Activated CD4-positive, alpha-beta T cell treated with anti-CD3 and anti-CD28 coated beads, Interleukin-10, Interleukin-2, amounts not matched to agents 100 ng/mL and 50 ng/mL, durations not matched to agents 16 hours and 8 hours (primary cell): ENCODE measurements at places on chromosomes 5 and 9.

GRCh38 chr5:81552852-81553566, 159.1 kb upstream of the ACOT12 start:
- DNase-seq: no peak

DNA sequence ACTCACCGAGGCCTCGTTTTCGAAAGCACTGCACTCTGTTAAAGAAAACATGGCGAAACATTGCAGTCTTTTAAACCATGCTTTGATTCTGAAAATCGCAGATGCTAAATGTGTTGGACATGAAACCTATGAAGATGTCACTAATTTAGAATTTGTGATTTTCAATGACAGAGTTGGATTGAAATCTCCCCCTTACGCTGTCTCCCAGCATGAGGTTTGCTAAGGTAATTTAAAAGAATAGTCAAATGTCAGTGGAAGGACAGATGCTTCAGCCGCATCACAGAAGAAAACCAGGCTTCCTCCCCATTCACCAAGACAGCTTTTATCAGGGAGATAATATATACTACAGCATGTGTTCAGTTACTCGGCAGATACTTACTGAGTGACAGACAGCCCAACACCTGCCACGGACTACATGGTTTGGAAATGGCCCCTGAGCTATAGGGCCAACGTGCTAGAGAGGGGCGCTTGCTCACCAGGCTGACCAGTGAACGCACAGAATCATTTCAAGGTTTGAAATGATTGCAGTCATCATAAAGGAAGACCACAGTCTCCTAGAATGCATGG, 136.9 kb downstream of the ADAMTS16 start:
- no peak for DNase-seq

DNA sequence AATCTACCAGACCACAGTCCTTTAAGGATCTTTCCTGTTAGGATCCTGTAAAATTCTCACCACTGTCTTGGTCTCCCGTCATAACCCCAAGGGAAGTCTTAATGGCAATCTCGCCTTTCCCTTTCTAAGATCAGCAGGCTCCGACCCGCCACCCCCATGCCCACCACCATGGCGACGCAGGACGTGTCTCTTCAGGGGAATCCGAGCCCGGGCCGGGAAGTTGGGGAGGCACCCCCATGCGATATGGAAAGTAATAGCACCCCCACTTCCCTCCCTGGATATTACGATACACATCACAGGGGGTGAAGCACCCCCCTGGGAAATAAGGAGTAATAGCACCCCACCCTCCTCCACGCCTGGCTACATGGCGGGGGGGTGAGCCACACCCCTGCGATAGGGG, 8.3 kb upstream of the STK32A start:
- no peak for DNase-seq

DNA sequence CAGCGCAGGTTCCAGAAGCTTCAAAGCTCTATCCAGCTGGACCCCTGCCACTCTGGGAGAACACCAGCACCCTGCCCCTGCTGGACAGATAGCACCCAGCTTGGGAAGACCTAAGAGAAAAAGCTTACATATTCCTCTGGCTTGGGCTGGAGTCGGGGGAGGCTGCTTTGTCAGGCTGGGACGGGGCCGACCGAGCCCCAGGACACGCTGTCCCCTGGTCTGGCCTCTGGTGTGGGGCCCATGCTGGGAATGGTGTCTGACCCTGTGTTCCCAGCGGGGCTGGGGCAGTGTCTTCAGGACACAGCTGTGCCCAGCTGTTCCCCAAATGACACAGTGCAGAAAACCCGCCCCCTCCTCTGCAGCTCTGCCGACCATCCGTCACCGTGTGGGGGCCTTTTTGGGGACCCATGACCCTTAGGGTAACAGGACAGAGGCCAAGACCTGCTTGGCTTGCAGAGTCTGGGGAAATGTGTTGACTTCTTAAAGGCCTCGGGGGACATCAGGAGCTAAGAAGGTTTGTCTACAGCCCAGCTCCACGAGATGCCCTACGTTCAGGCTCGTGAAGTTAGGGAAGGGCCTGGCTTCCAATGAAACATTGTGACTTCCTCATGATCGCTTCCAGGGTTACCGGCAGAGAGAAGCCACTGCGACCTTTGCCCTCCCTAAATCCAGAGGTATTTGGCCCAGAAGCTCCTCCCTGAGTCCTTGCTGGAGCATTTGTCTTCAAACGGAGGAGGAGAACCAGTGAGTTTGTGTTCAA, 20.4 kb upstream of the SLC2A6 start:
- DNase-seq: no peak

DNA sequence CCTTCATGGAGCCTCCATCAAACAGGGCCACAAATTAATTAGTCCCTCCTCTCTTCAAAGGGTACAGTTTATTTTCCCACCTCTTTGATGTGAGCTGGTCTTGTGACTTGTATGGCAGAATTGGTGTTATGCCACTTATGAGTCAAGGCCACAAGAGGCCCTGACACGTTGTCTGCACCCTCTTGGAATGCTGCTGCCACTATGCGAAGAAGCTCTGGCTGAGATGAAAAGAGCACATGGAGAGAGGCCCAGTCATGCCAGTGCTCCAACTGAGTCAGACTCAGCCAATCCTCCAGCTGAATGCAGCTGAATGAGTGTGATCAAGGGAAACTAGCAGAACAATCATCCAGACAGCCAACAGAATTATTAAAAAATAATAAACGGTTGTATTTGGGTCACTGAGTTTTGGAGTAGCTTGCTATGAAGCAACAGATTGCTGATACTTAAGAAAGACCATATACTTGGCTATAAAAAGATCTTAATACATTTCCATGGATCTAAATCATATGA, 128.3 kb downstream of the MARCHF11 start:
- no peak for DNase-seq

GRCh38 chr9:136823136-136824046, 15.6 kb downstream of the RABL6 start:
- DNase-seq: no peak

DNA sequence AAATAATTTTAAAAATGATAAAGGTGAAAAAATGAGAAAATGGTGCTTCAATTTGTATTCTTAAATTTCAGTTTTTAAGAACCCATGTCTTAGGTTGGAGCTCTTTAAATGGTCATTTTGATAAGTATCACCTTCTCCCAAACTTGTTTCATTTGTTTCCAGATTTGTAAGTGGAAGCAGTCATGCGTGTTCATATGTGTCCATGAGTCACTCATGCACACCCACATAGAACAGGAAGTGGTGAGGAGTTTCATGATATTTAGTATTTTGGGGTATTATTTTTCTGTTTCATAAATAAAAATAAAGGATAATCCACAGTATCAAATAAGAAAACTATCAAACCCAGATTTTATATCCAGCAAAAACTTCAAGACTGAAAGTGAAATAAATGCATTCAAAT, 570.4 kb upstream of the ST8SIA4 start:
- no peak for DNase-seq

DNA sequence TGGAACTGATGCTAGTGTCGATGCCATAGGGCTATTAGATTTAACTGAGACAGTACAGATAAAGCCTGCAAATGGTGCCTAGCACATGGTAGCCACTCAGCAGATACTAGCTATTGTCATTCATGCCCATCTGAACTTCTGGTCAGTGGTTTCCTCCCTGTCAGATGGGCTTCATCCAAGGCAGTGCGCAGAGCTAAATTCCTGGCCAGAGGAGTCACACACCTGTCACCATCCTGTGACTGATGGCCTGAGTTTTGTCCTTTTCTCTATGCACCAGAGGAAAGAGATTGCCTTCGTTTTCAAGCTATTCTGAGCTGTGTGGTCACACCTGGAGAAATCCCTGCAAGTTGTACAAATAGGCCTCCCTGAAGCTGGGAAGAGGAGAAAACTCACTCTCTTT, 34.7 kb downstream of the MSX2 start:
- no peak for DNase-seq

- peak; percentile 88 for DNase-seq
Measured at GRCh38 chr9:96619491-96620180, at the start of gene CDC14B. CDC14B (minus strand) TSS chr9:96619843; CDS start chr9:96619378, 465 bp downstream.

- no peak for DNase-seq
Measured at GRCh38 chr5:177146891-177147638, 13.5 kb downstream of the NSD1 start.

DNA sequence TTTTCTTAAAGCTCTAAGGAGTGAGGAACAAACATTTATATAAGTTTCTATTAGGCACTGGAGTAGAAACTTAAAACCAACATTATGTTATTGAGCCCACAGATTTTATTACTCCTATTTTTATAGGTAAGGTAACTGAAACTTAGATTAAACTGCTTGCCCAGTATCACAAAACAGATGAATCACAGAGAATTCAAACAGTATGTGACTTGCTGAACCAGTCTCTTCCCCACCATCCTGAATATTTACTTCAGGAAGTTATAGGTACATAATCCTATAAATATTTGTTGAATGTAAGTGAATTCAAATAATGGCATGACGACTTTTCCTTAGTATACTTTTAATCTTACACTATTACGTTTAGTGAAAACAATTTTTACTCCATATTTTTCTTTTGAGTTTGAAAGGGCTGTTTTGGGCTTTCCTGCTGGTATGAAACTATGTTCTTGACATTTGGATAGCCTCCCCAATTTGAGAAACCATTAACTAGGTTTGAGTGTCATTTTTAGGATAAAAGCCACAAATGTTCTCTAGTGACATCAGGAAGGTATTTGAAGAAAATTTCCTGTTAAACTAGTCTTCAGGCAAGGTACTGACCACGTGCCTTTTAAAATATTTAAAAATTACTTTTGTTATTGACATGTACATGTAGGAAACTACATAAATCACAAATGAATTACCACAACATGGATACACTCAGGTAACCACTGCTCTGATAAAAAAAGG, 39.3 kb downstream of the PRRC1 start:
- no peak for DNase-seq

GRCh38 chr9:78218890-78219289, 17.0 kb upstream of the CEP78 start:
- DNase-seq: no peak

- no peak for DNase-seq
Measured at GRCh38 chr5:159884917-159885620, 31.2 kb upstream of the ADRA1B start.

DNA sequence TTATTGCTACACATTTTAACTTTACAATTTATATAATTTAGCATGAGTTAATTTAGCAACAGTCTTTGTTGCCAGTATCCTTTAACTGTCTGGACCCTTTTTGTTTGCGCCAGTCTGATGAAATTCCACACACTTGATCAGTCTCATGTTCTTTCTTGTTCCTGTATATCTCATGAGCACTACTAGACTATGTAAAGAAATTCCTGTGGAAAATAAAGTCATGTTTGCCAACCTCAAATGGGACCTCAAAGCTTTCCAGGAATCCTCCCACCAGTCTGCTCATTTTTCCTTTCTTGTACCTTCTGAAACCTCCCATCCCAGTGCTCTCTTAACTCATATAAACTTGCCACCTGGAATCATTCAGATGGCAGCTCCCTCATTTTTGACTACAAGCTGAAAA, 8.0 kb downstream of the DMXL1 start:
- peak; percentile 7 for DNase-seq

DNA sequence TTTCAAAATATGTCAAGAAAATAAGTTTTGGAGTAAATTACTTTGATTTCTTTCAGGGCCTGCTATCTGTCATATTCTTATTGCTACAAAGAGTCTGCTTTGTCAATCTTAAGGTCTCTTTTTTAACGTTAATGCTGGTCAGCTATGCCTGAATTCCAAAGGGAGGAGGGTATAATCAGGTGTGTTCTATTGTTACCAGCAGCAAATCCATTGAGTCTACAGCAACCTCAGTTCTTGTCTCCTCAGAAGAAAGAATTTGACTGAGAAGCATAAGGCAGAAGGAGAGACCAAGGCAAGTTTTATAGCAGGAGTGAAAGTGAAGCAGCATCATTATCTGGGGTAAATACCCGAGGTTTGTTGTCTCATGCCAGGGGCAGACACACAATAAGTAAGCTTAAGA, 23.7 kb upstream of the MINAR2 start:
- no peak for DNase-seq

DNA sequence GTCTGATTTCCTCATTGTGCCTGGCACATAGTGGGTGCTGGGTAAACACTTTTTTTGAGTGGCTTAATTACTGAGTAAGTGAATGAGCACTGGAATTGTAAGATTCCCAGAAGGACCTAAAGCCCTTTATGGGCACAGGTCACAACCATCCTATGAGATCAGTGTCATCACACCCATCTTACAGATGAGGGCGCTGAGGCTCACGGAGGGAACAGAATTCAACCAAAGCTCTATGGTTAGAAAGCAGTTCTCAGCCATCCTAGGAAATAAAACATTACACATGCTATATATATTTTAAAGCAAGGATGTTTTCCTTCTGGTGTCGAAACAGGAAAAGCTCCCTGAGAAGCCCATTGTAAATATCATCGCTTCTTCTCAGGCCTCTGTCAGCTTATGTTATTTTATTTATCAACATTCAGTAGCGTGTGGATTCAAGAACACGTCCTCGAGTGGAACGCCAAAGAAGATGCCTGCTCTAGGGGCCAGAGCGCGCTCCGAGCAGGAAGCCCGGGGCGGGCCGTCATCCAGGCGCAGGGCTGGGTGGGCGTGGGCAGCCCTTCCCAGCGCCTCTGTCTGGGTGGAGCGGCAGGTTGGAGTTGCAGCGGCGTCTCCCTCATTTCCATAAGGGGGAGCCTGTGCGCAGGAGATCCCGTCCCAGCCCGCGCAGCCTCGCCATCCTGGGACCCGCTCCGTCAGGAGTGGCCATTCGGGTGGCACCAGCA, 155.8 kb upstream of the SMIM23 start:
- DNase-seq: no peak

- DNase-seq: no peak
Measured at GRCh38 chr5:175824676-175825075, 46.7 kb upstream of the CPLX2 start.

DNA sequence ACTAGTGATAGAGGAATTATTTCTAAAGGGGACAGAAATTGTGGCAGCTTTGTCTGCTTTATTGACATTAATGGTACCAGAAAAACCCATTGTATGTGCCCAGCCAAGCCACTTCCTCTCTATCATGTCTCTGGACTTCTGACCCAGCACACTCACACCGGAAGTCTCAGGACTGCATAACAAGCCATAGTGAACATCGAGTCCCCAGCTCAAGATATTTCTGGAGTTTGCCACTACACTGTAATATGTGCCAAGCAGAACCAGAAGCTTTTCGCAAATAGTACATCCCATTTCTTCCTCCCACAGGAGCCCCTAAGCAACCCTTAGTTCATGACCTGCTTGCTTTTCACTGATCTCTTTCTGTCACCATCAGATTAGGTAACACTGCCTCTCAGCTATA, 187.4 kb upstream of the GHR start:
- DNase-seq: no peak

- no peak for DNase-seq
Measured at GRCh38 chr5:83632874-83633273, 87.8 kb downstream of the HAPLN1 start.
